ENCODE measurements at places on chromosomes 1 and 21.

DNA sequence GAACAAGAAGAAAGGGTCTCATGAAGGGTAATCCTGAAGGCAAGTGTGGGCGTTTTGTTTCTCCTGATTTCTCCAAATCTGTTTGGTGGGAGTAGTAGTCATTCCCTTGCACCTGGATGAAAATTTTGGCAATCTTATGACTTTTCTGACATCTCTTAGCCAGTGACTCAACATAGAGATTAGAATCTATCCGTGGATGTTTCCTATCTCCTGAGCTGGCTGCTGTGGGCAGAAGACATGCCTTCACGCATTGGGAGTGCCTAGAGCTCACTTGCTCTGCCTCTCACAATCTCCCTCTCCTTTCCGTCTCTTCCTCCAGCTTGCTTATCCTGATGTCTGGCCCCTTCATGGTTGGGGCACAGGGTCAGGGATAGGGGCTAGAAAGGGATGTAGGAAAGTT lies 174.2 kb upstream of the NFIA start:
- DNase-seq = no peak

GRCh38 chr1:56034847-56035481 lies 544.4 kb downstream of the PLPP3 start:
- DNase-seq = no peak

- DNase-seq = no peak
Observed at GRCh38 chr1:216207154-216207553, 216.1 kb downstream of the USH2A start.

DNA sequence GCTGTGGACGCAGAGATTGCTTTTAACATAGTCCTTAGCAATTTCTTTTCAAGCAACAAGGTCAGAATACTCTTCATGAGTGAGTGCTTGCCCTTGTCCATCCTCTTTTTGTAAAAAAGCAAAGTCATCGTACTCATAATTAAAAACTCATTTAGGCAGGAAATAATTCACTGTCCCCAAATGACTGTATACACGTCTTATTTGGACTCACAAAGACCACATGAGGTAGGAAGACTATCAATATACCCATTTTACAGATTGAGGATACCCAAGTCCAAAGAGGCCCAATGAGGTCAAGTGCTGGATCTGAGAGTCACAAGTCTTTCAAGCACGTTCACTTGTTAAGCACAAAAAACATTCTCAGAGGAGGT lies 13.2 kb downstream of the ITPKB start:
- DNase-seq = no peak

GRCh38 chr1:2784854-2785630 lies 16.5 kb downstream of the TTC34 start:
- DNase-seq = no peak

DNA sequence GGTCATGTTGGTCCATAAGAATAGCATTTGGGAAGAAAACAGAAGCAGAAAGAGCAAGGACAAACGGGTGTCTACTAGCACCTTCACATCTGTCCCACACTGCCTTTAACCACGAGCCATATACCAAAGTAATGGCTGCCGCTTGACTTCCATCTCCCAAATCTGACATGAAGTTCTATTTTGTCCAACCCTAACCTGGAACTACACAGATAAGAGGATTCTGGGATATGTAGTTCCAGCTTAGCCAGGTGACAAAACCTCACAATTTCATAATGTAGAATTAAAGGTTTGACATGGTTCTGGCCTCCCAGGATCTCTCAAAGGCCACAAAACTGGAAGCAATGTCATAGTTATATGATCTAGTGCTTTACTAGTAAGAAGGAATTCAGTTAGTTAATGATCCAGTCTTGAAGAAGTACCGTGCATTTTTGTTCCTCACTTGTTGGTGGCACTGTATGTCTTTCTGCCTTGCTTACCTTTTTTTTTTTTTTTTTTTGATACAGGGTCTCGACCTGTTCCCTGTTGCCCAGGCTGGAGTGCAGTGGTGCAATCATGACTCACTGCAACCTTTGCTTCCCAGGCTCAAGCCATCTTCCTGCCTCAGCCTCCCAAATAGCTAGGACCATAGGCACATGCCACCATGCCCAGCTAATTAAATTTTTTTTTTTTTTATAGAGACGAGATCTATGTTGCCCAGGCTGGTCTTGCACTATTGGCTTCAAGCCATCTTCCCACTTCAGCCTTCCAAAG lies 17.5 kb downstream of the PTGFRN start:
- DNase-seq = no peak

DNA sequence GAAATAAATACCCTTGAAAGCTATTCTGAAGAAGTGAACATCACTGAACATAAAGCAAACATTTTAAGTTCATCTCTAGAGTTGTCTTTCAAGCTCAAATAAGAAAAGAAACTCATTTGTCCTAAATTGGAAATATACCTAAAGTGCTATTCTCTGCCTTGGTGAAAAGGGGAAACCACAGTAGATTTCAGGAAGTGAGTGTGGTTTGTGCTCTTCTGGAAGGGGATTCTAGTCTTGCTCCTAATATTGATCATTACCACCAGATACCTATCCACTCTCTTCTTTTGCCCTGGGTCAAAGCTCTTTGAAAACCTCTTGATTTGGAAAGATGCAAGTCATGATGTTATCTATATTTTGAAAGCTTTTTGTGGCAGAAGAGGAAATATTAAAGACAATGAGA lies 798.1 kb downstream of the ADGRL2 start:
- DNase-seq = no peak

GRCh38 chr1:117616356-117616755 lies 10.5 kb downstream of the TENT5C start:
- DNase-seq = no peak

DNA sequence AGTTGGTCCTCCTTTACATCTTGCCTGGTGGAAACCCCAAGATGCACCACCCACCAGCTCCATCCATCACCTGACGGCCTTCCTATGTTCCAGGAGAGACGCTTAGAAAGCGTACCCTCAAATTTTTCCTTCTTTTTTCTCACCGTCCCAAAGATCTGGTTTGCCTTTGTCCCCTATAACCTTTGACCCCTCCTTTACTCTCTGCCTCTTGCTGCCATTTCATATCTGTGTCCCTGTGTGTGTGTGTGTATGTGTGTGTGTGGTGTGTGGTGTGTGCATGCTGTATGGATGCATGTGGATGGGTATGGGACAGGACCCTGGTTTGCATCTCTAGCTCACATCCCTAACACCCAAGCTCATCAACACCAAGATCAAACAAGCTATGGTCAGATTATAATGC lies 22.2 kb upstream of the IPO9 start:
- no peak for DNase-seq

GRCh38 chr1:45206808-45207623 lies 611 bp upstream of the ZSWIM5 start:
- no peak for DNase-seq

DNA sequence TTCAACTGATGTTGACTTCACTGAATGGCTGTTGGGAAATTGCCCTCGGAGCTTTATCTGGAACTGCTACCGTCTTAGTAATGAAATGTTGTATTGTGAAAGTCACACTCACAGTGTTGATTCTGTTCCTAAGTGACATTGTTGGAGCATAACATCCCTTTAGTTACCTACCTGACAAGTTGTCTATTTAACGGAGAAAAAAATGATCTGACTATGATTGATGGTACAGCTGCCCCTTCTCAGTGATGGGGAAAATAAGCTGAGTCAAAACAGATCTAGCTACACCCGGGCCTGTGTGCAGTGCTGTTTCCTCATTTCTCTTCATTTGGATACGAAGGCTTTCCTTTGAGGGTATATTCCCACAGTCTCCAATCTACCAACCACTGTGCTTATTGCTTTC lies 472.3 kb upstream of the BRINP3 start:
- no peak for DNase-seq

DNA sequence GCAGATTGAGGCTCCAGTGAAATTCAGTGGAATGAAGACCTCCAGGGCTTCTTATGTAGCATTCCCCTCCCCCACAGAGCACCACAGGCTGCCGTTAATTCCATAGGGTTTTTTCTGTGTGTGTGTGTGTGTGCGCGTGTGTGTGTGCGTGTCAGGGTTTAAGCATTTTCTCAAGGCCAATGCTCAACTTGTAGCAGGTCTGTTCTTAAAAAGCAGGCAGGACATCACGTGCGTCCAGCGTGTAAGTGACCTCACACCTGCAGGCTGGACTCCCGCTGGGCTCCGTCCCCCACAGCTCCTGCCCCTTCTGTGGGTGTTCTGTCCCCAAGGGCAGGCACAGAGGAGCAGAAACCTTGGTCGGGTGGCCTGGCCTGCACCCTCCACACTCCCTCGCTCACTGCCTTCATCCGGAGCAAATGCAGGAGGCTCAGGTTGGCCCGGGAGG lies 5.3 kb downstream of the PRDM16 start:
- DNase-seq = no peak

DNA sequence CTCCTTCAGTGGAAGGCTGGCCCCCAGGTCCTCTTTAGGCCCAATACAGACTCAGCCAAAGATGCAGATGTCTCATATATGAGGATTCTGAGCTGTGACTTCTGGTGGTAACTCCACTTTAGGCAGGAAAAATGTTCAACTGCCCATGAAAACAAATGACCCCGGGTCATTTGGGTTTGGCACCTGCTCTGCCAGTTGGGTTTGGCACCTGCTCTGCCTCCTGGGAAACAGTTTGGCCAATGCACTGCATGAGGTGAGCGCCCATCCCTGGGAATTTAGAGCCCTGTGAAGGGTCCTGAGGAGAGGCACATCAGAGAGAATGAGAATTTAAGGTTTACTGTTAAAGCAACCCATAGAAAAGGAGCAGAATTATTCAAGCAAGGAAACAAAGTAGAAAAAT lies 45.3 kb downstream of the B3GALT5 start:
- no peak for DNase-seq

GRCh38 chr1:9281908-9282695 lies 10.6 kb upstream of the SPSB1 start:
- no peak for DNase-seq

DNA sequence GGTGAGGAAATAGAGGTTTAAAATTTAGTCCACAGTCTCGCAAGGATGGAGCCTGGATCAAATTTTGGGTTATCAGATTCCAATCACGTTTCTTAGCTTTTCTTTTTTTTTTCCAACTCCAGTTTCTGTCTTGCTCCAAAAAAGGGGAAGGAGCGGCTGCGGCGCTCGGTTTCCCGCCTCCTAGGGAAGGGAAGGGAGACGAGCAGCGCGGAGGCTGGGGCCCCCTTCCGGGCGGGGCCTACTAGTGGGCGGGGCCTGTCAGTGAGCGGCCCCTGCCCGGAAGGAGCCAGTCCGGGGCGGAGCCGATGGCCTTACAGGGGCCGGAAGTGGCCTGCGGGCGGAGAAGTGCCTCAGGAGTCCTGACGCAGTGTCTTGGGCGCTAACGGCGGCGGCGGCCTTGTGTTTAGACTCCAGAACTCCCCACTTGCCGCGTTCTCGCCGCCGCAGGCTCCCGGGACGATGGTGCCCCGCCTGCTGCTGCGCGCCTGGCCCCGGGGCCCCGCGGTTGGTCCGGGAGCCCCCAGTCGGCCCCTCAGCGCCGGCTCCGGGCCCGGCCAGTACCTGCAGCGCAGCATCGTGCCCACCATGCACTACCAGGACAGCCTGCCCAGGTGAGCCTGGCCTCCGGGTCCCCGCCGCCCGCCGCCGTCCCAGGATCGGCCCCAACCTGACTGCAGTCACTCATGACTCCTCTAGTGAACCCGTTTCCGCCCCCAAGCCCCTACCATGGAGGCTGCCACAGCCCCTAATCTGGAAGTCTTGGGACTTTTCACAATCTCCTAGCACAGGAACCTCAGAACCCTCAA lies at the start of gene CPT2:
Gene CPT2, plus strand, starts transcription at position 340 of the 806 bp plus-strand sequence. Its CDS starts 120 bp downstream, at position 460.
- peak; percentile 77 for DNase-seq

GRCh38 chr1:5329068-5329739 lies 663.0 kb downstream of the NPHP4 start:
- no peak for DNase-seq

- DNase-seq = no peak
Observed at GRCh38 chr1:8113262-8114220, 87.4 kb upstream of the ERRFI1 start.

- no peak for DNase-seq
Observed at GRCh38 chr1:67361641-67362040, 54.0 kb downstream of the IL12RB2 start.
